ENCODE measurements at places on chromosomes 5 and 9.

GRCh38 chr5:115594128-115595047 lies 7.9 kb downstream of the TICAM2 start:
- H3K27me3 ChIP-seq = no peaks in the 10 kb centered on the region
- no peak for DNase-seq
- no peaks in the 10 kb centered on the region for H3K36me3 ChIP-seq
- no peaks in the 10 kb centered on the region for H3K4me1 ChIP-seq

DNA sequence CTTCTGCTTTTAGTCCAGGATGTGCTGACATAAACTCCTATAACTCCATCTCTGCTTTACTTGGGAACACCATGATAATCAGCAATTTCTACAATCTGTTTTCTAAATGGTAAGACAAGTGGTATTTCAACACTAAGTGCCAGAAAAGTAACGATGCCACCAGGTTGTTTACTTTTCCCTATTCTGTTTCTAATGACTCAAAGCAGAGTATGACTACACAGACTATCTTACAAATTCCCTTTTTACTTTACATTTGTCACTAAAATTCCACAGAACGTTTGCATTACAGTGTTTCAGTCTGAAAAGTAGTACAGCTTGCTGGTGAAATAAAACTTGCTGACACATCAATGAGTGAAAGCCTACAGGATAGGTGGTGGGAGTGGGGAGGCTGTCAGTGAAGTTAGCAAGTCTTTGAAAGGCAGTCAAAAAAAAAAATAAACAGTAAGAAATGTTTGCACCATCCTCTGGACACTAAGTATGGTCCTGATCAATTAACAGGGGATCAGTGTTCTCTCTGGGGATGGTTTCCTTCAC lies 186.5 kb downstream of the LURAP1L start:
- no peak overlapping the region for H3K4me3 ChIP-seq
- no peak for DNase-seq
- H3K36me3 ChIP-seq = no peaks in the 10 kb centered on the region
- H3K27ac ChIP-seq = no peak overlapping the region

DNA sequence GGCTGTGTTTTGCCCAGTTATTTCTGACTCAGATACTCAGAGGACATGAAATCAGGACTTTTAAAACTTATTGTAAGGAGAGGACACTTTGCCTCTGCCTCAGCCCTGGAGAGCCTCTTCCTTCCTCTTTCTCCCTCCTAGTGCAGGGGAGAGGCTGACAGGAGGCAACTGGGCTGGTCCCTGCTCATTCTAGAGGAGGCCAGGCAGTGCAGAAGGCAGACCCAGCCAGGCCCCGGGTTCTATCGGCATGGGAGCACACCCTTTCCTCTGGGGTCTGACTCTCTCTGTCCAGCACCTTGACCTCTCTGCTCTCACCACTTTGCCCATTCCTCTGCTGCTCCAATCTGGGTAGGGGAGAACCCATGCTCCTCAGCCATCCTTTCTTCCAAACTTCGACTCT lies 16.0 kb upstream of the SMIM32 start:
- no peaks in the 10 kb centered on the region for H3K27me3 ChIP-seq
- no peak overlapping the region for H3K4me3 ChIP-seq
- no peak overlapping the region for H3K27ac ChIP-seq
- no peaks in the 10 kb centered on the region for H3K4me1 ChIP-seq

GRCh38 chr5:113278976-113279375 lies 155.8 kb downstream of the TSSK1B start:
- H3K4me3 ChIP-seq = no peak overlapping the region
- H3K27ac ChIP-seq = no peak overlapping the region
- H3K36me3 ChIP-seq = no peaks in the 10 kb centered on the region
- DNase-seq = no peak

DNA sequence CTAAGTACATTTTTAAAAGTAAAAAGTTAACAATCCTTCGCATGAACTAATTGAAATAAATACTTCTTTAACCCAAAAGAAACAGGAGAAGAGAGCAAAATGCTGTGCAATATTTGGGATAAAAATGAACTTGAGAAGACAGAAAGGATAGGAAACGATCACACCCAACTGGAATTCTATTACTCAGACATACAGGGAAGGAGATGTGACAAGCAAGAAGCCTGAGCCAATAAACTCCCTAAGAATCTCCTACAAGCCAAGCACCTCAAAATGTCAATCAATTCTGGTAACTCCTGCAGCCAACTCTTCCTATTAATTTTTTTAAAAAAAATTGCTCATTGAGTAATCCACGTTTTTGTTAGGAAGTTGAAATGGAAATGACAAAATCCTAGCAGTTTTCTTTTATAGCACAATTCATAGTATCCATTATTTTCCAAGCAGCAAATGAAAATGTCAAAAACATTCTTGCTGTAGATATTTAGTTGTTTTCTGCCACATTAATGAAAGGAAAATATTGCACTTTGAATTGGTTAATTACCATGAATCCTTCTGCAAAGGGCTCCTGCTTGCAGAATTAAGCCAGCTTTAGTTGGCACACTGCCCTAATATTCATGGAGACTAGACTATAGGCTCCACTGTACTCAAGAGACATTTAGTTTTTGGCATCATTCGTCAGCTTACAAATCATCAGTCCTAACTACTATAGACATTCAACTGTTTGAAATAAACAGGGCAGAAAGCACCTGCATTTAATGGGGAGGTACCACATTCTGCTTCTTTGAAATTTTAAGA lies 89.0 kb downstream of the RFX3 start:
- no peaks in the 10 kb centered on the region for H3K27me3 ChIP-seq
- no peaks in the 10 kb centered on the region for H3K4me1 ChIP-seq
- H3K4me3 ChIP-seq = no peak overlapping the region
- no peak overlapping the region for H3K27ac ChIP-seq
- DNase-seq = no peak

DNA sequence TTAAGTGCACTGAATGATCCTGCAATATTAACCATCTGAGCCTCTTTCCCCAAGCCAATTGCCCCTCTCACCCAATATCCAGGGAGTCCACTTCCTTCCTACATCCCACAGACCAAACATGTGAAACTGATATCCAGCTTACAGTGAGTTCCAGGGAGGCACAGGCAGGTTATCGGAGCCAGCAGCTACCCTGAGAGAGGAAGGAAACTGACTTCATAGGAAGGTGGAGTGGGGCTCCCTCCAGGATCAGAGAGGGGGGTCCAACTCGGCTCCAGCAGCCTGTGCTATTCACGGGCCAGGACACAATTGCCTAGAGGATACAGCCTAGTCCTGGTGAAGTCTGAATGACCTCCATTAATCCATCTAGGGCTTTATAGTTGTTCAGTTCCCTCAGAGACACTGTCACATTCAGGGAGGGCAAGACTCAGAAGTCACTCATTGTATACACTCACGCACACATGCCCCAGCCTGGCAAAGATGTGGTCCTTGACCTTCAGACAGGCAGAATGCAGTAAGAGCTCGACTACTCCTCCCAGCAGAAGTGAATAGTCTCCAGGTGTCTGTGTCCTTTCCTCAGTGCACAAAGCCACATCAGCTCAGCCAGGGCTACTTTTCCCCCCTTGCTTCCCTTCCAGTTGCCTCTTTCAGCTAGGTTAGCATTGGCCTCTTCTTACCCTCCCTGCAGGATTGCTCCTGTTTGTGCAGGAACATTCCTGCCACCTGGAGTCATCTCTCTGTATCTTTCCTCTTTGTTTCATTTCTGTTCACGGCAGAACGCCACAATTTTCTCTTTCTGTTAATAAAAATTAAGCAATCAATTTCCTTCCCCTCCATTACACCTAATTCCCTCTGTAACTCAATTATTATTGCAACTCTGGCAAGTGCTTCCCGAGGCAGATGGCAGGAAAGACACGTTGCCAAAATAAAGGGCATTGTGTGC lies 501.7 kb downstream of the ARHGEF28 start:
- DNase-seq = no peak
- no peaks in the 10 kb centered on the region for H3K36me3 ChIP-seq
- no peak overlapping the region for H3K4me3 ChIP-seq
- no peak overlapping the region for H3K27ac ChIP-seq

DNA sequence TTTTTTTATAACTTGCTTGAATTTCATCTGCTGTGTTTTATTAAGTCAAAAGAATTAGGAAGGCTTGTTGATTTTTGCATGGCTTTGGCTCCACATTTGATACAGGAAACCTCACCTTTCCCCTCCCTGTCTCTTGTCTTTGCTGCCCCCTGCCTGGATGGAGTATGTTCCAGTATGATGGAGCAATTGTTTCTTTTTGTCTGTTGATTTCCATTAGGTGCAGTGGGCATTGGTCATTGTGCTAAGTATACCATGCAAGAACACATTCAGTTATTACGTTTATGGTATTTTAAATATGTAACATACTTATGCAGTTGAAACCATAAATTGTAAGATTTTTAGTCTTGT lies 19.6 kb downstream of the TJP2 start:
- no peak for DNase-seq
- peaks cover 7% of the 10 kb centered on the region for H3K4me1 ChIP-seq
- H3K36me3 ChIP-seq = no peaks in the 10 kb centered on the region

DNA sequence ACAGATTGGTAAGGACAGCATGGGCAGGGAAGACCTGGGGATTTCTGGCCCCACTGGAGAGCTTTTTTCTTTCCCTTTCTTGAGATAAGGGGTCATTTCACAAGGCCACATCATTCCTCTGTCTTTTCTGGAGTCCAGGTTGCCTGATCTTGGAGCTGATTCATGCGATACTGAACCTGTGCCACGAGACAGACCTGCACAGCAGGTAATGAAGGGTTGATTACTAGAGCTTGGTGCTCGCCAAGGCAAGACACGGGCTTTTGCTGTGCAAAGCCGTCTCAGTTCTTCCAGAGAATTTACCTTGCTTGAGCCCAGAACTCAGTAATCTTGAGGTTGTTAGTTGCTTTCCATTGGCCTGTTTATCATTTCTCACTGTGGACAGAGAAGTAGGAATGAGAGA lies 39.2 kb downstream of the NUP188 start:
- peaks cover 90% of the 10 kb centered on the region for H3K36me3 ChIP-seq
- no peak overlapping the region for H3K4me3 ChIP-seq

GRCh38 chr9:132401824-132402223 lies 4.8 kb downstream of the TTF1 start:
- H3K4me3 ChIP-seq = no peak overlapping the region
- H3K36me3 ChIP-seq = peaks cover 53% of the 10 kb centered on the region
- no peak overlapping the region for H3K27ac ChIP-seq

DNA sequence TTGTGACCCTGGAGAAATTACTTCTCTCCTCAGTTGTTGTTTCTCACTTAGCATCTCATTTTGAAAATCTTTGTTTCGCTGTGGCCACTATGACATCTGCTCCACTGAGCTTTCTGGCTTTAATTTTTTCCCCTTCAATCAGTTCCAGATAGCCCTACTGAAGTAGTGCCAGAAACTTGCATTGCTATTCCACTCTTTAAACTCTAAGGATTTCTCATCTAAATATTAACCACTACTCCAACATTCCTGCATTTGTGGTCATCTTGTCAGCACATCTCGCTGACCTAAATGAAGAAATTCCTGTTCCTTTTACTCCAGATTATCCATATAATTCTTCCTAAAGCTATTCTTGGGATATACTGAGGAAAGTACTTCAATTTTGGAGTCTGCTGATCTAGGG lies 15.3 kb upstream of the NOL6 start:
- no peak overlapping the region for H3K27ac ChIP-seq
- no peak overlapping the region for H3K4me3 ChIP-seq
- no peaks in the 10 kb centered on the region for H3K4me1 ChIP-seq
- no peaks in the 10 kb centered on the region for H3K27me3 ChIP-seq
- no peaks in the 10 kb centered on the region for H3K36me3 ChIP-seq

DNA sequence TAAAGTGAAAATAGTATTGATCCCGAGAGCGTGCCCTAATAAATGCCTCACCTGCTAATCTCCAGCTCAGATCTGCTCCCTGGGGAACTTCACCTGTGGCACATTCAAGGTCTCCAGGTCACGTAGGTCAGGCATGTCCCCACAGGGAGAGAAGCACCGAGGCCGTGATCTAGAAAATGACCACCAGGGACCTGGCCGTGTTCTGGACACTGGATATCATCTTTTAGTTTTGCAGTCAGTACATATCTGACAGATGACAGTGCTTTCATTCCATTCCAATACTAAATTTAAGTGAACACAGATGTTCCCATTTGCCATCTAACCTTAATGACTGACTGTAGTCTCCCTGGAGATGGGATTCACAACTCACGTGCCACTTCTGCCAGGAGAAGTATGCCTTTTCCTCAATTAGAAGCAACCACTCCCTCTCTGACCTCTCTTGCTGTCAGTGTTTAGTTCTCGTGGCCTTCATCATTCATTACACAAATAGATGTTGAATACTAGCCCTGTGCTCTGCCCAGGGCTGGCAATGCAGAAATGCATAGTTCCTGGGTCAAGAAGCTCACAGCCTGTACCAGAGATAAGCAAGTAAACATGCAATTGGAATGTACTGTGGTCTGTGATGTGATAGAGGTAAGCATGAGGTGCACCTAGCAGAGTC lies 276.5 kb downstream of the NTRK2 start:
- H3K4me1 ChIP-seq = no peaks in the 10 kb centered on the region
- no peak overlapping the region for H3K4me3 ChIP-seq
- no peak overlapping the region for H3K27ac ChIP-seq
- no peak for DNase-seq
- no peaks in the 10 kb centered on the region for H3K27me3 ChIP-seq

GRCh38 chr9:98573749-98574278 lies 134.9 kb downstream of the GABBR2 start:
- no peaks in the 10 kb centered on the region for H3K36me3 ChIP-seq
- no peak overlapping the region for H3K4me3 ChIP-seq
- H3K27me3 ChIP-seq = peaks cover 27% of the 10 kb centered on the region
- peaks cover 11% of the 10 kb centered on the region for H3K4me1 ChIP-seq
- DNase-seq = no peak
- H3K27ac ChIP-seq = no peak overlapping the region

DNA sequence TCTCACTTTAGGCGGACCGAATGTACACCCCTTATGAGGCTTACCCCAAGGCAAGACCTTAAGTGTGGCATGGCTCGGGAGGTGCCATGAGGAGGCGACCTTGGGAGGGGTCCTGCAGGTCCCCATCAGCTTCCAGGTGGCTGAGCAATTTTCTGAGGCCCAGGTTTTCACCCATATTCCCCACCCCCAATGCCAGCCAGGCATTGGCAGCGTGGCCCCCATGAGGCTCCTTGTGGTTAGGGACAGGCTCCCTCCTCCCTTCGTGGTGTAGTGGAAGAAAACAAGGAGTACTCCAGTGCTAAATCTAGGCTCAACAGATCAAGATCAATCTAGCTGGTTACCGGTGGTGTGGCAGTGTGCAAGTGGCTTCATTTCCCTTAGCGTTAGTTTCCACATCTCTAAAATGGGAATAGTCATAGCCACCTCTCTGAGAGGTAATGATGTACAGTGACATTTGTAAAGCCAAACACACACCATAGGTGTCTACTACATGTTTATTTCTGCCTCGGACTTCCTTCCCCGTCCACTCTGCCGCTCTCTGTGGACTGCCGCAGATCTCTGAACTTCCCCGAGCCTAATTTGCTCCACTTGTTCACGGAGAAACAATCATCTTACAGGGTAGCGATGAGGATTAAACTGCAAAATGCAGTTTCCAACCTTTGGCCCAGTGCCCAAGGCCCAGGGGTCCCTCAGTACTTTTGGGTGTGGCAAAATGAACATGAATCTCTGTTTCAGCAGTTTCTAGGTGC lies 8.4 kb downstream of the LHX2 start:
- no peaks in the 10 kb centered on the region for H3K36me3 ChIP-seq
- H3K4me3 ChIP-seq = no peak overlapping the region
- H3K27me3 ChIP-seq = peaks cover 28% of the 10 kb centered on the region
